Regular cardiac myocyte (primary cell): ENCODE measurements at places on chromosomes 2 and 18. TPM values are rescaled to one million over a fixed set of nuclear protein-coding genes. Genes with fewer than 3 reads are reported as not detected.

Gene FRZB
- total RNA-seq = under 0.01 and 0.19 TPM in 2 replicates

Gene TYMS
- 5.9 and 37.6 TPM in 2 replicates for total RNA-seq

Gene RAB6C
- total RNA-seq = under 0.01 TPM in 1 of 2 replicates, not detected in the other

Gene RTP5
- not detected in 2 replicates for total RNA-seq

Gene COL4A3
- 0.58 and 11.0 TPM in 2 replicates for total RNA-seq

Gene RAD51AP2
- under 0.01 TPM in 2 replicates for total RNA-seq

Gene TWIST2
- 13.4 and 19.4 TPM in 2 replicates for total RNA-seq

Gene VPS4B
- 42.6 and 48.2 TPM in 2 replicates for total RNA-seq

Gene SP110
- 3.9 and 6.5 TPM in 2 replicates for total RNA-seq

Gene GBX2
- total RNA-seq = not detected in 2 replicates

Gene NYAP2
- total RNA-seq = not detected in 2 replicates

Gene COL4A4
- total RNA-seq = 4.4 and 24.0 TPM in 2 replicates

Gene TFCP2L1
- 0.19 and 0.28 TPM in 2 replicates for total RNA-seq

Gene SATB2
- 5.2 and 9.9 TPM in 2 replicates for total RNA-seq

Gene DSC3
- under 0.01 and 0.19 TPM in 2 replicates for total RNA-seq

Gene ANKRD23
- 0.77 and 0.85 TPM in 2 replicates for total RNA-seq

Gene ERFE
- 1.2 and 2.8 TPM in 2 replicates for total RNA-seq

Gene FOXI3
- total RNA-seq = not detected in 2 replicates

Gene IL36G
- total RNA-seq = not detected in 2 replicates

Gene ACTG2
- total RNA-seq = under 0.01 and 0.19 TPM in 2 replicates

Gene TXNDC2
- not detected in 2 replicates for total RNA-seq

Gene FBXO15
- total RNA-seq = 0.38 and 0.85 TPM in 2 replicates

Gene TCF4
- total RNA-seq = 88.0 and 89.6 TPM in 2 replicates

Gene GKN1
- total RNA-seq = not detected in 2 replicates

Gene IL36RN
- under 0.01 TPM in 1 of 2 replicates, not detected in the other for total RNA-seq

Gene MRPS5
- 47.1 and 56.2 TPM in 2 replicates for total RNA-seq

Gene IL36B
- total RNA-seq = not detected in 2 replicates
